ENCODE measurements at places on chromosomes 7 and 10.
A peak's percentile ranks its signal among the peaks of the same experiment; 100 is the strongest.

DNA sequence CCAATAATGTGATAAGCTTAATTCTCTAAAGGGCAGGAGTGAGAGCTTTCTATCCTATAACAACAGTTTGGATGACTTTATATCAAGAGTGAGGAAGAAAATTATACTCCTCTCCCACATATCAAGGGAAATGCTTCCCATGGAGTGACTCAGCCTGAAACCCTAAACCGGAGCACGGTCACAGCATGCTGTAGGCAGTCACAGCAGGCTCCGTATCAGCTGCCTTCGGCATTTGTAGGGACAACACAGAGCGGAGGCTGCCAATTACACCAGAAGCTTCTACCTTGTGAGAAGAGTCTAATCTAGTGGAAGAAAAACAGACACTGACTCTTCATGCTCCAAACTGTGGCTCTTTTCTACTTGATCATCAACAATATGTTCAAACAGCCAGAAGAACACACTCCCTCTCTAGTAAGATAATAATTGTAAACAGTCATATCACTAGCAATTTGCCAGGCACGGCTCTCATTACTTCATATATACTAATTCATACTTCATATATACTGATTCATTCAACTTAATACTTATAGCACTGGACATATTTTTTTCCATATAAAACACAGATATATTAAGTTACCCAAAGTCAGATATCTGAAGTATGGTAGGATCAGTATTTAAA lies 65.9 kb downstream of the DGKB start:
- DNase-seq: peak; percentile 63

- DNase-seq: no peak
Observed at GRCh38 chr10:114388275-114388674, 16.0 kb downstream of the AFAP1L2 start.

DNA sequence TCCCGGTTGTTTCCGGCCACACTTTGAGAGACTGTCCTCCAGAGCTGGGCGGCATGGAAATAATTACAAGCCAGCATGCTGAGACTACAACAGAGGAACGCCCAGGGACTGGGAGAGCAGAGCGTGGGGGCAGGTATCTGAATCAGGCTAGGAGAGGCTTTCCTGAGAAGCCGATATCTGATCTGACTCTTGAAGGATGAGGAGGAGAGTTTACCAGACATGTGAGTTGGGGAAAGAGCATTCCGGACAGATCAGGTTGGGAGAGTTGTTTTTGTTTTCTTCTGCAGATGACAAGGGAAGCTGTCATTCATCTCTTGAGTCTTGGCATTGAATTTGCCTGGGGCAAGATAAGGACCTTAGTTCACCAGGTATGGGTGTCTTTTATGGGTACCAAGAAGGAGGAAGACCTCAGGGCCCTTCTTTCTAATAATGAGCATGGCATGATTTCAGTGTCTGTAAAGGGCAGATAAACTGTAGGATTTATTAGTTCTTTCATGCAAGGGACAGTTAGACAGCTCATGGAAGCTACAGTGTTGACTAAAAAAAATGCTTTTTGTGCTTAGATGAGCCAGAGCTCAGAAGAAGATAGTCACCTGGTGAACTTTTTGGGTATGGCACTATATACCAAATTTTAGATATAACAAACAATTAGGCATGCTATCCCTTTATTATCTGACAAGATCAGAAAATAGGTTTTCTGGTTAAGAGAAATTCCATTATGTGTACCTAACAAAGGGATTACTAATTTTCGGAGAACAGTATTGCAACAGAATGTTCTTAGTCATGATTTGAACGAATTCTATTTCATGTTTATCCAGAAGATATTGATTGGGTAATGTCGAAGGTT lies 36.2 kb downstream of the WBP1L start:
- DNase-seq: peak; percentile 88

- peak; percentile 49 for DNase-seq
Observed at GRCh38 chr10:73785721-73786511, 510 bp downstream of the ZSWIM8 start.

DNA sequence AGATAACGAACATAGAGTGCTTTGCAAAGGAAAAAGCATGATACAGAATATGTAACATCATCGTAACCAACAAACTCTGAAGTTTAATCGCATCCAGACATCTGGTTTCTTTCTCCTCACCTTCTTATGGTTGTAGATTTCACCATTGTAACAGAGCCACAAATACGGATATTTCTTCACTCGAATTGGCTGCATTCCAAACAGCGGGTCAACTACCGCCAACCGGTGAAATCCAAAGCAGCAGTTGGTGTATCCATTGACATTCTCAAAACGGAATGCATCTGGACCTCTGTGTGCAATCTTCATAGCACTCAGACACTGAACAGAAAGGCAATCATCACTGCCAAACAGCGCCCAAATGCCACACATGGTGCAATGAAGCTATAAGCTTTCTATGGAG lies 3.4 kb downstream of the ASNS start:
- no peak for DNase-seq

DNA sequence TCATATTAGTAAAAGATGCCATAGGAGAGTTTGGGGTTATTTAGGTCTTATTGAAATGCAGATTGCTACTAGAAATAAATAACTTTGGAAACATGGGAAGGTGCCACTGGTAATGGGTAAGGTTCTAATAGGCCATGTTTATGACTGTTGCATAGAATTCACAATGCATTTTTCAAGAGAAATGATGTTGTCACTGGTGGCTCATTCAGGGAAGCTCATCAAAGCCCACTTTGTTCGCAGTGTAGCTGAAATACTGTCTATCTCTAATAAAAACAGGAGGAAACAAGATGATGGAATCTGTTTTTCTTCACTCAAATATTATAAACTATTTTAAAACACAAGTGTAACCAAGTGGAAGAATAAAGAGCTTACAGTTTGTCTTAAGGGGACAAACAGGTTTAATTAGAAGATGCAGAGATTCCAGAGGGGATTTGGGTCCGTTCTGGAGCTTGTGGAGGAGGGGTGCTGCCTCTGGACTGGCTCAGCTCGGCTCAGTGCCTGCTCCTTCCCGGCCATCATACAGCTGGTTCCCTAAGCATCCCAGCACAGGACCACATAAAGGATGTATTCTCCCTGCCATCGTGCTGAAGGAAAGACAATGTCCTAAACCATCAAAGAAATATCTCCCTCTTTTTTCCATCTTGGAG lies 20.4 kb downstream of the OPALIN start:
- no peak for DNase-seq

- peak; percentile 65 for DNase-seq
Observed at GRCh38 chr10:93680412-93681047, 21.9 kb downstream of the FRA10AC1 start.

GRCh38 chr10:133045556-133046389 lies 42.0 kb upstream of the ADGRA1 start:
- no peak for DNase-seq

GRCh38 chr10:109892117-109892516 lies 31.2 kb downstream of the XPNPEP1 start:
- DNase-seq: no peak

DNA sequence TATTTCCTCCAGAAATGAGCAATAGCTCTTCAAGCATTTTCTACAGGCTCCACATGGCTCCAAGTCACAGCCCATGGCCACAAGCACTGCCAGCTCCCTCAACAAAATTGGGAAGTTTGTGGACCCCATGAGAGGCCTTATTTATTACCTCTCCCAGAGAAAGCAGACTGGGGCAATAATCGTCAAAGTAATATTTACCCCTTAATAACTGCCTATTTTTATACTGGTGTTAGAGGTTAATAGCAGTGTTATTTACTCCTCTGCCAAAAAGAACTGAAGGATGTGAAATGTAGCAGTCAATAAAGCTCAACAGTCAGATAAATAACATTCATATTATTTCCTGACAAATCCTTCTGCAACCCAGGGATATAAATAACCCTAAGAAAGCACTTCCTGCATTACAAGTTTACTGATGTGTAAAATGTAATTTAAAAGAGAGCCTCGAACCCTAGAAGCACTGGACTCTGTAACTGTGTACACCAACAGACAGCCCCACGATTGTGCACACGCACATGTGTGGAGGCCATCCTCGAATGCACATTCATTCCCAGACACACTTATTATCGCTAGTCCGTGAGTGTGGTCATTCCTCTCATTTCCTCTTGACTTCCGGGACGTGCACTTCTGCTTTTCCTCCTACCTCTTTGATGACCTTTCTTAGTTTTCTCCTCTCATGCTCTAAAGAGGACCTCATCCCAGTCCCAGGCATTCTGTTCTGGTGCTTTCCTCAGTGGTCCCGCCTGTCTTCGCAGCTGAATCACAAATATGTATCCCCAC lies 157.4 kb downstream of the EVX1 start:
- no peak for DNase-seq

- DNase-seq: peak; percentile 45
Observed at GRCh38 chr10:80517416-80518142, 20.1 kb upstream of the SH2D4B start.

DNA sequence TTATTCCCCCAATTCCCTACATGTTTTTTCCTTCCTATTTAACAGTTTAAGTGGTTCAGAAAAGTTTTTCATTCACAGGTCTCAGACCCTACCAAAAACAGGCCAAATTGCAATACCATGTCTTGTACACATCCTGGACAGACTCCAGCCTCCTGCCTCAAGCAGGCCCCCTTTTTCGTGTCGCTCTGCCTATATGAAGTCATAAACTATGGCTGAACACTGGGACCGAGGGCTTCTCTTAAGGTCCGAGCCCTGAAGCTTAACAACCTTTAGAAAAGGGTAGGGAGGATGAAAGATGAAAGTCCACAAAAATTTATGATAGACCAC lies 1.4 kb downstream of the FBXW4 start:
- DNase-seq: peak; percentile 64

DNA sequence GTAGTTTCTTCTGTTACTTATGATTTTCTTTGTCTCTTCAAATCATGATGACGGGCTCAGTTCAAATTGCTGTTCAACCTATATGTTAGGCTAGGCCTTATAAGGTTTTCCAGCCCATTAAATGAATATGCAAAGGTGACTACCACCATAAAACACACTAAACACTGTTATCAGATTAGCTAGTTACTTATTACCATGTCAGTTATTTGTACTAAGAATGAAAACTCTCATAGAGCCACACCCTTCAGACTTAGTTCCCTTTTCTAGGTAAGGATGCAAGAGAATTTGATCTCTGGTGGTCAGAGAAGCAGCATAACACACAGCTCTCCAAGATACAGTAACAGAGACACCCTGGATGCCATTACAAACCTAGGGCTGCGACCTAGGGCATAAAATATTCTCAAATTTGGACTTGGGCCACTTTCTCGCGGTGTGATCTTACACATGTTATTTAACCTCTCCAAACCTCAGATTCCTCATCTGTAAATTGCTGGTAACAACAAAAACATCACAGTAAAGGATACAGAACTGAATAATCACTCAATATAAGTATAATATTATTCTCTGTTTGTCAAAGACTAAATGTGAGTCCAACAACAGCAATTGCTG lies 35.6 kb downstream of the ANKMY2 start:
- no peak for DNase-seq

DNA sequence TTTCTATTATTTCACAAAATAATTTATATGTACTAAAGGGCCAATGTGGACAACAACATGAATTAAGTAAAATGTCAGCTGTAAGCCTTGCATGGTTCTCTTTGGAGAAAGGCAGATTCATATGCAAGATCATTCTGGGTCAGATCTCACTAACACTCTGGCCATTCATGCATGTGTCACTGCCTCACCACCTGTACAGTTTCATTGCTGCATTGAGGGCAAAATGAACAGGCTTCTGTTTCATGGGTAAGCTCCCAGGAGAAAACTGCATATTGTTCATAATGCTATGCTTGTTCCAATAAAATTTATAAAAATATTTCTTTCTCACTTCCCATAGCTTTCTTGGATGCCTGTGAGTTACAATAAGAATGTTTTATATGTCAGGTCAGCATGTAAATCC lies 275.2 kb downstream of the ZNF248 start:
- DNase-seq: no peak

GRCh38 chr7:127066974-127067373 lies 185.8 kb downstream of the GRM8 start:
- no peak for DNase-seq

DNA sequence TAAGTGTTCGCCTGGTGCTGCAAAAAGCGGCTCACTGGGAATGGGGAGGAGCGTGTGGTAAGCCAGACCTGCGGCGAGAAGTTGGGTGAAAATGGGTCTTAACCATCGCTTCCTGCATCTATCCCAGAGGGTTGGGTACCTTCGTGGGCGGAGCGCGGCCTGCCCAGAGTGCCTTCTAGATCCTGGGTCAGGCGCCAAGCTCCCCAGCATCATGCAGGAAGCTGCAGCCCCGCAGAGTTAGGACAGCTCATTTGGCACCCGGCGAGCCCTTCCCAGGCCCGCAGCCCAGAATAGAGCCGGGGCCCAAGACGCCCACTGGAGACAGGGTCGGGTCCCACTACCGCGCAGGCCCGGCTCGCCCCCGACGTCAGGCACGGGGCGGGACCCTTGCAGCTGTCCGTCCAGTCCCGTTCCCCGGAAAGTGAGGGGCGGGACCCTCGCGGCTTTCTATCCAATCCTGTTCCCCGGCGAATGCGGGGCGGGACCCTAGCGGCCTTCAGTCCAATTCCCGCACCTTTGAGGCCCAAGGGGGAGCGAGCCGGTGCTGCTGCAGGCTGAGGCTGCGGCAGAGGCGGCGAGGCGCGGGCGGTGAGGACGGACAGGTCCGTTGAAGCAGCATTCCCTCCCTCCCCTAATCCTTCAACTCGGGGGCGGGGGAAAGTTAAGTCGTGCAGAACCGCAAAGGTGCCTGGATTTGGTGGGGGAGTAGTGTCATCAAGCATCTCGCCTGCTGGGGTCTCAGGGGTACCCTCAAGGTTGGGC lies at the start of gene CROT:
TSS of gene CROT (plus strand) at position 499 of the 762 bp plus-strand sequence. CDS start 3,405 bp downstream, outside the sequence.
- peak; percentile 90 for DNase-seq

GRCh38 chr10:103658049-103658577 lies 164.6 kb downstream of the NEURL1 start:
- peak; percentile 64 for DNase-seq

DNA sequence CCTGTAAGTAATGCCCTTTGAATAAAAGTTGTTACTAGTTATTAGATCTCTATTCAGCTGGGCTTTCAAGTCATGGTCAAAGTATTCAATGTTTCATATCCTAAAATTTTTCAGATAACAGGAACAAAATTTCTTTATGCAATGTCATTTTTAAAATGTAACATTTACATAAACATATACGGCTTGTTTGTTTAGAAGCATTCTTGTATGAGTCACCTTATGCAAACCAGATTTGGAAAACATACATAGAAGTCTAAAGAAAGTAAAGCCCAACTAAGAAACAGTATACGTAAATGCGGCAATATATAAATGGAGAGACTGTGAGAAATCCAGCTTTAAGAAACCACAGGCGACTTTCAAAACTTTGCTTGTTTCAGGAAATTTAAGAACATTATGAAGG lies 10.5 kb downstream of the TMEM168 start:
- peak; percentile 60 for DNase-seq
